ENCODE measurements at places on chromosomes 2 and 18.

GRCh38 chr2:27185331-27186026 is 26.4 kb upstream of the ATRAID start:
- H3K27ac ChIP-seq = no peak overlapping the region
- no peaks in the 10 kb centered on the region for H3K4me1 ChIP-seq
- no peak overlapping the region for H3K4me3 ChIP-seq
- peaks cover 14% of the 10 kb centered on the region for H3K27me3 ChIP-seq
- H3K36me3 ChIP-seq = no peaks in the 10 kb centered on the region

- H3K27ac ChIP-seq = peak overlapping the region; percentile 73
- no peak for DNase-seq
- peaks cover 61% of the 10 kb centered on the region for H3K4me1 ChIP-seq
- no peaks in the 10 kb centered on the region for H3K36me3 ChIP-seq
- H3K27me3 ChIP-seq = no peaks in the 10 kb centered on the region
These were observed 117.4 kb upstream of the ITGB6 start for GRCh38 chr2:160317181-160318099.

DNA sequence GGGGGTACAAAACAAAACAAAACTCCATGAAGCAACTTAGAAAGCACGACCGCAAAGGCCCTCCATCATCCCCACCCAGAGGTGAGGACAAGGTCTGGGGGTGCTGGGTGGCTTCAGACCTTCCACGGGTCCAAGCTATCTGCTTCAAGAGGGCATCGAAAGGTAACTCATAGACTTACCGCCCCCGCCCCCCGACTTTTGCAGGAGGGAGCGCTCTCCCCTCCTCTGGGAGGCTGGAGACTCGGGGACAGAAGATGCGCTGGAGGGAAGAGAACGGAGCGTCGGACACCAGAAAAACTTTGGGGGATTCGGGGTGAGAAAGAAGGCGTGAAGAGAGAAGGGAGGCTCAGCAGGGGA is 300 bp upstream of the STON1 start:
- H3K27me3 ChIP-seq = no peaks in the 10 kb centered on the region
- peak overlapping the region; percentile 91 for H3K4me3 ChIP-seq
- DNase-seq = no peak
- no peaks in the 10 kb centered on the region for H3K36me3 ChIP-seq
- no peak overlapping the region for H3K27ac ChIP-seq
- H3K4me1 ChIP-seq = peaks cover 44% of the 10 kb centered on the region

- H3K27me3 ChIP-seq = no peaks in the 10 kb centered on the region
- no peak overlapping the region for H3K4me3 ChIP-seq
- no peaks in the 10 kb centered on the region for H3K36me3 ChIP-seq
- H3K4me1 ChIP-seq = peaks cover 13% of the 10 kb centered on the region
- DNase-seq = no peak
- no peak overlapping the region for H3K27ac ChIP-seq
These were observed 22.1 kb upstream of the SERTAD2 start for GRCh38 chr2:64675860-64676259.

DNA sequence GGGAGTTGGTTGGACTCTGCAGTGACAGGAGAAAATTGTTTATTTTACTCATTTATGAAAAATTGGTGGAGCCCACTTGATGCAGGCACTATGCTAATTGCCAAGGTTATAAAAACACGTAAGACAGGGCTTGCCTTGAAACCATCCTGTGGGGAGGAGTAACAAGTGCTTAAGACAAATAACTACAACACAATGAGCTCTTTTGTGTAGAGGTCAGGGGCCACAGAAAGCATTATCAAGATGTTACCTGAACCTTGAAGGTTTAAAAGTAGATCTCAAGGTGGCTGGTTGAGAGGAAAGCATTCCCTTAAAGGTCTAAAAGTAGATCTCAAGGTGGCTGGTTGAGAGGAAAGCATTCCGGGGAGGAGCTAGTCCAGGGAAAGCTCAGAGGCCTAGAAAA is 381.8 kb upstream of the POU3F3 start:
- no peak overlapping the region for H3K27ac ChIP-seq
- no peak for DNase-seq
- peaks cover 39% of the 10 kb centered on the region for H3K4me1 ChIP-seq
- H3K4me3 ChIP-seq = no peak overlapping the region
- no peaks in the 10 kb centered on the region for H3K36me3 ChIP-seq
- no peaks in the 10 kb centered on the region for H3K27me3 ChIP-seq

DNA sequence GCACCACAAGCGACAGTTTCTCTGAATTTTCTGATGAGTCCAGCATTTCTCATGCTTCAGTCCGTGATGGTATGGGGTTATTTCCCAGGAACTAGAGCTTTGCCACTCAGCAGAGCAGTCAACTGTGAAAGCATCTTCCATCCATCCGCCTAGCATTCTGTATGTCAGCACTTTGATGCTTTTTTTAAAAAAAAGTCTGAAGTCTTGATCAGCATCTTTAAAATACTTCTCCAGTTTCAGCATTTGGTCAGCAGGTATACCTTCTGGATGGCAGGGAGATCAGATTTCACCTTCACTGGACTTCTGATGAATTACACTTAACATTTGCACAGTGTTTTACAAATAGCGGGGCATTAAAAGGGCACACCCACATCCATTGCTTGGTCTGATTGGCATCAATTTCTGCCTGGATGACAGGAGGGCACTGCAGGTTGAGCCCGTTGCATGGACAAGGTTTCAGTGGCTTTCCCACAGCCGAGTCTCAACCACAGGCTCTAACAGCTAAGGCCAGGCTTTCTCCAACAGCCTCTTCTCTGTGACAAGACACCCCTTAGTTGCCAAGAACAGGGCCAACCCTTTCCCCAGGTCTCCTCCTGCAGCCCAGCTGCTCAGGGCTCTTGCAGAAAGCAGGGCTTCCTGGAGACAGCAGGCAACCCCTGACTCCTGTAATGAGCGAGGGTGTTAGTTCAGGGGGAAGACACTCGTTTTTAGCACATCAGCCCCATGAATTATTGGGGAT is 54.0 kb downstream of the EMILIN2 start:
- no peak for DNase-seq
- peaks cover 6% of the 10 kb centered on the region for H3K27me3 ChIP-seq
- H3K4me1 ChIP-seq = peaks cover 4% of the 10 kb centered on the region
- H3K4me3 ChIP-seq = no peak overlapping the region
- H3K27ac ChIP-seq = no peak overlapping the region

DNA sequence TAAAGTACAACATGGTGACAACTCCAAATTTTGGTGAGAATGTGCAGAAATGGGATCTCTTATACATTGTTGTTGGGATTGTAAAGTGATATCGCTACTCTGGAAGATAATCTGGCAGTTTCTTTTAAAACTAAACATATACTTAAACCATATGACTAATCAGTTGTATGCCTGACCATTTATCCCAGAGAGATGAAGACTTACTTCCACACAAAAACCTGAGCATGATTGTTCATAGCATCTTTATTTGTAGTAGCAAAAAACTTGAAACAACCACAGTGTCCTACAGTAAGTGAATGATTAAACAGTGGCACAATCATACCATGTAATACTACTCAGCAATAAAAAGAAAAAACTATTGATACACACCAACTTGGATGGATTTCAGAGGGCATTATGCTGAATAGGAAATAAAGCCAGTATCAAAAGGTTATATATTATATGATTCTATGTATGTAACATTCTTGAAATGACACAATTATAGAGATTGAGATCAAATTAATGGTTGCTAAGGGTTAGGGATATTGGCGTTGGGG is 47.3 kb downstream of the EPB41L5 start:
- no peaks in the 10 kb centered on the region for H3K27me3 ChIP-seq
- no peak overlapping the region for H3K4me3 ChIP-seq
- no peak for DNase-seq
- H3K4me1 ChIP-seq = no peaks in the 10 kb centered on the region

DNA sequence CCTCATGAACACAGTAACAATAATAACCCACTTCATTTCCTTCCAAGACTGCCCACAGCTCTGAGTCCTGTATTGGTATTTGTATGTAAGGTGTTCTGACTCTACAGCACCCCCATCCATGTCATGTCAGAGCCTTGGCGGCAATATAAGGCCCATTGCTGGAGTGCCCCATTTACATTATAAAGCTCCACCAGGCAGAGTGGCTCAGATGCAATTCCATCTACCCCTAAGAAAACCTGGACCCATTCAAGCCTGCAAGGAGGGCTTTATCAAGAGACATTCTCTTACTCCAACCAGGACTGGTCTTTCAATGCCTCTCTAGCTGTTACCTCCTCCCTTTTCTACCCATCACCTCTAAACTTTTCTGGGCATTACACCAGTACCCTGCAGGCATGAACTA is 101.6 kb downstream of the ANTXR1 start:
- peaks cover 9% of the 10 kb centered on the region for H3K36me3 ChIP-seq
- H3K27me3 ChIP-seq = no peaks in the 10 kb centered on the region
- DNase-seq = no peak

- H3K4me1 ChIP-seq = peaks cover 17% of the 10 kb centered on the region
- no peak for DNase-seq
- no peaks in the 10 kb centered on the region for H3K36me3 ChIP-seq
- H3K27me3 ChIP-seq = no peaks in the 10 kb centered on the region
- no peak overlapping the region for H3K27ac ChIP-seq
- H3K4me3 ChIP-seq = no peak overlapping the region
These were observed 72.7 kb upstream of the PPP1CB start for GRCh38 chr2:28678944-28679343.

- no peaks in the 10 kb centered on the region for H3K4me1 ChIP-seq
- H3K36me3 ChIP-seq = no peaks in the 10 kb centered on the region
- H3K4me3 ChIP-seq = no peak overlapping the region
- no peaks in the 10 kb centered on the region for H3K27me3 ChIP-seq
- DNase-seq = no peak
These were observed 439.3 kb upstream of the MAP2 start for GRCh38 chr2:208984376-208985090.

DNA sequence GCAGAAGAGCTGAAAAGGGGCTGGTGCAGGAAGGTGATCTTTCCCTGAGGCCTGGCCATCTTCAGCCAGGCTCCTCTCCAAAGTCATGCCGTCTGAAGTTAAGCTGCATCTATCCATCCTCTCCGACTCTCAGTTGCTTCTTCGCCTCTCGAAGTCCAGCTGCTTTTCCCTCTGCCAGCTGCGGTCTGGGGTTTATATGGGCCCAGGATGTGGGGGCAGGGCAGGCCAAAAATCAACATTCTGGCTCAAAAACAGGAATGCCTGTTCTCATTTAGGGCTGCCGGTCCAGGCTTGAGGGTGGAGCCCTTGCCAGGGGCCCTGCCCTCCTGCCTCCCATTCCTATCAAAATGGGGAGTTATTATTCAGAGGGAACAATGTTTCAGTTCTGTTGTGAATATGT is 31.2 kb downstream of the CREG2 start:
- H3K4me1 ChIP-seq = no peaks in the 10 kb centered on the region
- no peak overlapping the region for H3K4me3 ChIP-seq
- H3K27me3 ChIP-seq = no peaks in the 10 kb centered on the region
- DNase-seq = no peak

DNA sequence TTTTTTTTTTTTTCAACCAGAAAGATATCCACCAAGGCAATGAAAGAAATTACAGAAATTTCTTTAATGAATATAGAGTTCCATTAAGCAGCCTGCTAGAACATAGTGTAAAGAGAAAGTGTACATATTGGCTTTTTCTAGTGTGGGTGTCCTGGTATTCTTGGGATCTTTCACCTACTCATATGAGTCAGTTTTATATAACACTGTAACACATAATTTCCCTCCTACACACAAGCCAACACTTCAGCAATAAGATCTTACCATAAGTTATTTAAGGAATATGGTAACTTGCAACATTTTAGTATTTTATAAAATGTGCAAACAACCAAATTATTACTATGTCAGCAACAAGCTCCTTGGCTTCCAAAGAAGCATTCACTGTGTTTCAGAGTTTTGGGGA is 59.9 kb downstream of the ZRANB3 start:
- no peak overlapping the region for H3K27ac ChIP-seq
- no peaks in the 10 kb centered on the region for H3K4me1 ChIP-seq
- no peak for DNase-seq
- no peaks in the 10 kb centered on the region for H3K27me3 ChIP-seq

DNA sequence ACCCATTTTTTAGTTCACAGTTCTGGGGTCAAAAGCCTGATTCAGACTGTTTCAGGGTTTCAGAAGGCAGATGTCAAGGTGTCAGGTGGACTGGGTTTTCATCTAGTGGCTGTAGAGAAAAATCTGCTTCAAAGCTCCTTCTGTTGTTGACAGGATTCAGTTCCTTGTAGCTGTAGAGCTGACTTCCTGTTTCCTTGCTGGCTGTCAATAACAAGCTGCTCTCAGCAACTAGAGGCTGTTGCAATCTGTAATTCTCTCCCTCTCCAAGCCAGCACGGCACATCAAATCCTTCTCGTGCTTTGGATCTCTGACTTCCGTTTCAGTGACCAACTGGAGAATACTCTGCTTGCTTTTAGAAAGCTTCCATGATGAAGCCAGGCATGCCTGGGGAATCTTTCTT is 179.4 kb downstream of the DOK6 start:
- no peaks in the 10 kb centered on the region for H3K36me3 ChIP-seq
- H3K4me1 ChIP-seq = no peaks in the 10 kb centered on the region
- no peak for DNase-seq
- H3K4me3 ChIP-seq = no peak overlapping the region

DNA sequence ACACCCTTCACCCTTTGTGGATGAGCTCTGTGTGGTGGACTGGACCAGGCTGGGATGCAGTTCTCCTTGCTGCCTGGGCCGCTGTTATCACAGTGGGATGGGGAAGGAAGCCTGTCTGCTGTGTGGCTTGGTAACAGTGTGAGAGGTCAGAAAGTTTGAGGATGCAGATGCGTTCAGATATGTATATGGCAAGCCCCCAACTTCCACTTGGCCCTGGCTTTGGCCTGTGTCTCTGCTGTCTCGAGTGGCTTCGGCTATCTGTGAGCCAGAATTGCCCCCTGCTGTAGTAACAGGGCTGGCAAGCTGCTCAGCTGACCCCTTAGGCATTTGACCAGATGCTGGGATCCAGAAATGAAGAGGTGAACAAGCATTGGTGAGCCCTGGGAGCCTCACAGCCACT is 106.8 kb downstream of the WDSUB1 start:
- peaks cover 7% of the 10 kb centered on the region for H3K36me3 ChIP-seq
- no peak for DNase-seq
- H3K4me3 ChIP-seq = no peak overlapping the region
- H3K4me1 ChIP-seq = peaks cover 23% of the 10 kb centered on the region
- no peak overlapping the region for H3K27ac ChIP-seq

DNA sequence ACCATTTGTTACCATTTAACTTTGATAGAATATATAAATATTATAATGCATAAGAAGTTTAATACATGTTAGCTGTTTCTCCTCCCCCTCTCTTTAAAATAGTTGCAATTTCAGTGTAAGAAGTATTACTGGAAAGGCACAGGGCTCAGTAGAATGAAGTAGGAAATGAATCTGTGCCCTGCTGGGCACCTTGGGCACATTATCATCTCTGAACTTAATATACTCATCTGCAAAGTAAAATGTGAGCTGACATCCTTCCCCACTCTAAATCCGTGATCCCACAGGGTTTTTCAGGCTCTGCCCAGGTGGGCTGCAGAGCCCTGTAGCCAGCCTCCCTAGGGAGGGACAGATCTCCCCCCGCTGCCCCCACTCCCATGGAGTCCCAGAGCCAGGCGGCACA is 56.8 kb downstream of the DPP4 start:
- no peaks in the 10 kb centered on the region for H3K36me3 ChIP-seq
- DNase-seq = no peak
- no peaks in the 10 kb centered on the region for H3K27me3 ChIP-seq
- no peak overlapping the region for H3K4me3 ChIP-seq

GRCh38 chr2:3641841-3642421 is 16.1 kb upstream of the ALLC start:
- H3K27ac ChIP-seq = peak overlapping the region; percentile 43
- no peaks in the 10 kb centered on the region for H3K4me1 ChIP-seq
- H3K36me3 ChIP-seq = no peaks in the 10 kb centered on the region
- no peaks in the 10 kb centered on the region for H3K27me3 ChIP-seq

GRCh38 chr18:79385708-79386341 is 9.9 kb upstream of the NFATC1 start:
- H3K27ac ChIP-seq = no peak overlapping the region
- no peak overlapping the region for H3K4me3 ChIP-seq
- H3K27me3 ChIP-seq = peaks cover 39% of the 10 kb centered on the region
- no peak for DNase-seq
